Stimulated activated CD8-positive, alpha-beta memory T cell treated with anti-CD3 and anti-CD28 coated beads, Interleukin-7, amount 100 ng/mL, for 1 hour (primary cell): ENCODE measurements at places on chromosomes 6 and 20.

DNA sequence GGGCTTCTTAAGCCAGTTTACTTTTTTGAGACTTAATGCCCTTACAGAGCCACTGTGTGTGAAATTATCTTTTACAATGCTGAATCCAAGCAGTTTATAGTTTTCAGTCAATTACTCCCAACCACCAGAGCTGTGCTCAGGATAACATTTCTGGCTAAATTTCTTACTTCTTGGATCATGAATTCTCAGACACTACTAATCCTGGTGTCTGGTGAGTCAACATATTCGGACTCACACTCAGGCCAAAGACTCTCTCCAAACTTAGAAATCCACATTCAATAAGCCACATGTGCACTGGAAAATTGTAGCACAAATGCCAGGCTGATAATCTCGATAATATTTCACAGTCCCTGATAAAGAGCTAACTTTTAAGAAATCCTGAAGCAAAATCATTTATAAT lies 49.0 kb downstream of the PTPRT start:
- no peak for DNase-seq

DNA sequence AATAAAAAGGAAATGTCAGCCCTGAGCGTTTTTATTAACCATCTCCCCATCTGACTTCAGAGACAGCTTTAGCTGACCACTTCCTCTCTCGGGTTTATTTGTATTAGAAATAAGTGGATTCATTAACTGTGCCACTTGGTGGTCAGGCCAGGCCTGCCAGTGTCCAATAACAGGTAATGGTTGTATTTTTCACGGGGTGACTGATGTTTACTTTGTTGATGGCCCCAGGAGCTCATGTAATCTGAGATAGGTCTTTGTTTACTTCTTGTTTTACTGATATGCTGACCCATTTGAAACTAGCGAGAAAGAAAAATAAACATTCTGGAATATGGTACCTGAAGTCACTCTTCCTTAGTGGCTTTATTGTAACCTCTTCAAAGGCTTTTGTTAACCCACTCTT lies 504.3 kb upstream of the SLC35B3 start:
- no peak for DNase-seq

- DNase-seq, result no peak
Observed at GRCh38 chr6:145323646-145324045, 411.7 kb downstream of the EPM2A start.

DNA sequence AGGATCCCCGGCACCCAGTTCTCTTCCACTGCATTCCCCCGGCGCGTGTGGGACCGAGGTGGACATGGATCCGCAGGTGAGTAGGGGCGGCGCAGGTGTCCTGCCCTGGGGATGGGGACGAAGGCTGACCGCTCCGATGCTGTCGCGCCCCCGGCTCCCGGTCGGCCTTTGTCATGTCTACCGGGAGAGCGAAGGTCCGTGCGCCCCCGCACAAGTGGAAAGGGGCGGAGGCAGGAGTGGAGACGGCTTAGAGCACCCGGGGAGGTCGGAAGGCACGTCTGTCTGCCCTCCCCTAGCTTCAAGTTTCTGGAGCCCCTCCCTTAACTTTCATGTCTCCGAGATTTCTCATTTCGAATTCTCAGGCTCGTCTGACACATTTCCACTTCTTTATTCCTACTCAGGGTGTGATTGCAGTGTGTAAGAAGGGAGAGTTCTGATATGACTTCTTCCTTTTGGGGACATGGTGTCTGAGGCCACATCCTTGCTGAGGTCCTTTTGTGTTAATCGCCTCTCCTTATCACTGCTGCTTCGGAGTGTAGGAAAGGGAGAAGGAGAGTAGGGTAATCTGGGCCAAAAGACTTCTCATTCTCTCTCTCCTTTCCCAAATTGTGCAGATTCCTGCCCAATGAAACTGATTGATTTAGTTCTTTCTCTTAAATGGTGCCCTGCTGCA lies 435 bp downstream of the KIFC1 start:
- DNase-seq, result no peak

DNA sequence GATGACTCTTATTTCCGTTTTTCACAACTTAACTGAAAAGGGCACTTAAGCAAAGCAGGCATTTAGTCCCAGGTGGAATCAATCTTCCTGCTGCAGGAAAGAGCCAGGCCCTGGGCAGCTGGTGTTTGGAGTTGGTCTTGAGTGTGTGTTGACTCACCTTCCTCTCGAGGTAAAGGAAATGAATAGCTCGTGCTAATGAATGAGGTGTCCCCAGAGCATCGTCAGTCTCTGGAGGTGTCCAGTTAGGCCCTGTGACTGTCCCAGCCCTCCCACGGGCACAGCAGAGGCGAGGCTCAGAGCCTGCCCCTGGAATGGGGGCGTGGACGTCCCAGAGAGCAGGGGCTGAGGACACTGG lies 277.7 kb downstream of the NRN1 start:
- no peak for DNase-seq

DNA sequence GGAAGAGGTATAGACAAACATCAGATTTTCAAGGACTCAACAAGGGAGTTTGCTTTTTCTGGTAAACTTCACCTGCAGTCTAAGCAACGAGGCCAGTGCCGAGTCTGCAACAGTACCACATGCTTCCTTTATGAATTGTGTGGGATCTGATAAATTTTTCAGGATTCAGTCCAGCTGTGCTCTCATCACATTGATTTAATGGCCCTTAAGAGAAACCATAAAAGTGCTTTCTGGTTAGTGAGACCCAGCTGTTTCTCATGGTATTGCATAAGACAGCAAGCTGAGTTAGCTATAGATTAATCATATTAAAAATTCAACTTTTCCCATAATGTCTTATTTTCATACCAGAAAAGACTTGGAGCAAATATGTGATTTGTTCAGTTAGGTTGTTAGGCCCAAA lies 291.4 kb downstream of the CENPW start:
- no peak for DNase-seq

GRCh38 chr6:52306972-52307870 lies 22.7 kb upstream of the MCM3 start:
- no peak for DNase-seq

- no peak for DNase-seq
Observed at GRCh38 chr20:32804817-32805216, 14.9 kb upstream of the MAPRE1 start.

DNA sequence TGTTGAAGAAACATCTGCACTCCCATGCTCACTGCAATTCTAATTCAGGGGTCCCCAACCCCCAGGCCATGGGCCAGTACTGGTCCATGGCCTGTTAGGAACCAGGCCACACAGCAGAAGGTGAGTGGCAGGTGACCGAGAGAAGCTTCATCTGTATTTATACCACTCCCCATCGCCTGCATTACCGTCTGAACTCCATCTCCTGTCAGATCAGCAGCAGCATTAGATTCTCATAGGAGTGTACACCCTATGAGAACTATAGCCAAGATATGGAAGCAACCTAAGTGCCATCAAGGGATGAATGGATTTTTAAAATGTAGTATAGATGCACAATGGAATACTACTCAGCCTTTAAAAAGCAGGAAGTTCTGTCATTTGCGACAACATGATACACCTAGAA lies 53.2 kb downstream of the MBOAT1 start:
- DNase-seq, result no peak

GRCh38 chr20:4084096-4084495 lies 68.7 kb upstream of the RNF24 start:
- DNase-seq, result no peak

DNA sequence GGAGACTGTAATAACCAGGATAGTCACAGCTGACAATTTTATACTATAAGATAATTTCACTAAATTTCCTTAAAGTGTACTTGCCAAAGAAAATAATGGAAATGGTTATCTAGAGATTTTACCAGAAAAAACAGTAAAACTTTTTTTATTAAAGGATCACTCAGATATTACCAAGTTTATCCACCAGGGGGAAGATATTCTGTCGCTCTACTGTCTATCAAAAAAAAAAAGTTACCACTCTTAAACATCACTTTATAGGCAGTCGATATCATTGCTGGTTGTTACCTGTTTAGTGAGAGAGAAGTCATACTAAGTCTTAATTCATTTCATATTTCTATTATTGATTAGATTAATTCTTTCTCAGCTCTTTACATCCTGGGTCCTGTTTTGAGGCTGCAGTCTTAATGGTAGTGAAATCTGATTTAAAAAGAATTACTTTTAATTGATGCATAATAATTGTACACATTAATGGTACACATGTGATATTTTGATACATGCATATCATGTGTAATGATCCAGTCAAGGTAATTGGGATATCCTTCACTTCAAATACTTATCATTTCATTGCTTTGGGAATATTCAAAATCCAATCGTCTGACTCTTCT lies 18.9 kb downstream of the L3MBTL3 start:
- no peak for DNase-seq

GRCh38 chr6:7604003-7604402 lies 14.0 kb downstream of the SNRNP48 start:
- no peak for DNase-seq

DNA sequence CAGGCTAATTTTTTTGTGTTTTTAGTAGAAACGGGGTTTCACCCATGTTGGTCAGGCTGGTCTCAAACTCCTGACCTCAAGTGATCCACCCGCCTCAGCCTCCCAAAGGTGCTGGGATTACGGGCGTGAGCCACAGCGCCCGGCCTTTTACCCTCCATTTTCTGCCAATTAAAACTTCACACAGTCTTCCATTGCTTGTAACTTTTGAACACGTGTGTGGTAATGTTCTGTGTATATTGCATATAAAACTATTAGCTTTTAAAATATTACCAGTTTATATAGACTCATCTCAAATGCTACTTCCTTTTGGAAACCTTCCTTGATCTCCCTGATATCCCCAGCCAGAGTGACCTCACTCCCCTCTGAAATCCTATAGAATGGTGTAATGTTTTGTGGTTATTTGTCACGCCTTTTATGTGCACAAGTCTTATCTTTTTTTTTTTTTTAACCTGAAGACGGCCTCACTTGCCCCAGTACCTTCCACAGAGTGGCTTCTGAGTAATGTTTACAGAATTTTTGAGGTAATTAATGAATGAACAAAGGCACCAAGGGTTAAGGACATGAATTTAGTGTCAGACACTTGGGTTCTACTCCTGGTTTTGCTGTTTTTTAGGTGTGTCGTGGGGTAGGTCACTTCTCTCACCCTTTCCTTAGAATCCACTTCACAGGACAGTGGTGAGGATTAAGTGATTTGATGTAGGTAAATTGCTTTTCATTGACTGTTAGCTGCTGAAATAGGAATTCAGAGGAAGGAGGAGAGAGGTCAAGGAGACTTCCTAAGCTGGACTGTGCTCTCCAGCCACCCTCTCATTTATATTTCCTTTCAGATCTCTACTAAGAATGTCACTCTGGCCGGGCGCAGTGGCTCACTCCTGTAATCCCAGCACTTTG lies 11.2 kb upstream of the MMP24 start:
- DNase-seq, result no peak

DNA sequence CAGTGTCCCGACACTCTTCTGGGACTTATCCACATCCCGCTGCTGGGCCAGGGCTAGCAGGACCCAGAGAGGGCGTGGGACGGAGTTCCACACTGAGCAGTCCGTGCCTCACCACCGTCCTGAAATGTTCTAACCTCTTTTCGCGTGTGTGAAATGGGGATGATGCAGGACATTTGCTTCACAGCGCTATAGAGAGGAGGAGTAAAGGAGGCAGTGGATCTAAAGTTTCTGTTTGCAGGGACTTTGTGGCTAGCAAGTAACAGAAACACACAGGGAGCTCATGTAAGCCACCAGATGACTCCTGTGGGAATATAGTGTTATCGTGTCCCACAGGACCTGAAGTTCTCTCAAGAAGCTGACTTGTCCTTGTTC lies 634 bp downstream of the ITPA start:
- no peak for DNase-seq

DNA sequence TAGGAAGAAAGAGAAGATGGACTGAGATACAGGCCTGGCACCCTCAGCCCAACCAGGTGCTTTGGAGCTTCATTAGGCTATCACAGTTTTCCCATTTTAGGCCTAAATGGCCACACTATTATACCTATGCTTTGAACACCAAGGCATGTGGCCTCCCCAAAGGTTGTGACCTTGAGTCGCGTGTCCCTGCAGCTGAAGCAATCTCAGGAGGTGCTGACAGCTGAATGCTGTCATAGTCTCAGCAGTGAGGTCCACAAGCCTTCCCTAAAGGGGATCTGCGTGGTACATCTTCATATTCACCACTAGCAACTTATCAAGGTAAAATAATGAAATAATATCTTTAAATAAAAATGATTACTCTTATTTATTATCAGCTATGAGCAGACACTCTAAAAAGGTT lies 707.9 kb upstream of the NRSN1 start:
- no peak for DNase-seq

- no peak for DNase-seq
Observed at GRCh38 chr6:108720827-108721226, 127.4 kb upstream of the ARMC2 start.

DNA sequence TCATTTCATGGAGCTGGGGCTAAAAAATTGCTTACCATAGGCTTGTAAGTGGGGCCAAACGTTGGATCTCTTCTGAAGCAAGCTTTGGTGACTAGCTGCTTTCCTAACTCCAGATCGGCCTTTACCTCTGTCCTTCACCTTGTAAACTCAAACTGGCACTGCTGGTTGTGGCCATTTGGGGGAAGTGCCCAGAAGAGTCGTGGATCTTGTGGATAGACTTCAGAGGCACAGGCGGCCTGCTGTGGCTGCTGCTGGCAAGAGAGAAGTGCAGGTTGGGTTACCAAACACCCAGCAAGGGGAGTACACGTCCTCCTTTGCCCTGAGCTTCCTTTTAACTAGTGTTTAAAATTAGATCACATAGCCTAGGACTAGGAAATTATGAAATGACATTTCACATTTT lies 36.8 kb upstream of the KLHL31 start:
- DNase-seq, result no peak

DNA sequence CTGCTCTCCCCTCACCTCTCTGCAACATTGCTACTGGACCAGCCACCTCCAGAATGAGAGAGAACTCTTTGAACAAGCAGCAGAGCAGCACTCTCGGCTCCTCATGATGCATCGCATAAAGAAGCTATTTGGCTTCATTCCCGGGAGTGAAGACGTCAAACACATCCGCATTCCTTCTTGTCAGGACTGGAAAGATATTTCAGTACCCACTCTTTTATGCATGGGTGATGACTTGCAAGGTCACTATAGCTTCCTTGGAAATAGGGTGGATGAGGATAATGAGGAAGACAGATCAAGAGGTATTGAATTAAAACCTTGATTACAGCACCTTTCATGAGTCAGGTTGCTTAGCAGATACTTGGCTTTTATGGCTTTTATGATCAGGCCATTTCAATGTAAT lies 4.3 kb downstream of the CALHM4 start:
- DNase-seq, result no peak

- DNase-seq, result no peak
Observed at GRCh38 chr6:145736661-145737144, 1.4 kb upstream of the EPM2A start.

- no peak for DNase-seq
Observed at GRCh38 chr6:79076160-79076559, 1.9 kb downstream of the PHIP start.

- DNase-seq, result no peak
Observed at GRCh38 chr6:148328876-148329555, 13.6 kb upstream of the SASH1 start.

DNA sequence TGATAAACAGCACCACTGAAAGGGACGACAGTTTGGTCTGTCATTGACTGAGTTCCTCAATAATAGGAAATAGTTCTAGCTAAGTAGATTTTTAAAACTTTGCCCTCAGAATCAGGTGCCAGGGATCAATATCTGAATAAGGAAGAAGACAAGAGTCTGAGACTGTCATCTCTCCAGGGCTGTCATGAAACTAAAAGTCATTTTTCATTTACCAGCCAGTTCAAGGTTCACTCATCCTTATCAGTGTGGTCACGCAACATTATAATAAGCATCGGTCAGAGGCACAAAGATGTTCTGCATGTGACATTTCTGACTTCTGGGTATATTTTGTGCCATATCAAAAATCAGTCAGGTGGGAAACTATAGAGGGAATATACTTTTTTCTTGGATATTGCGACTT lies 52.5 kb upstream of the E2F3 start:
- DNase-seq, result no peak

- no peak for DNase-seq
Observed at GRCh38 chr20:24584538-24585356, 115.3 kb downstream of the SYNDIG1 start.
